Activated CD4-positive, alpha-beta T cell treated with anti-CD3 and anti-CD28 coated beads, Interleukin-2, amount 50 U/mL, for 48 hours (primary cell): ENCODE measurements at places on chromosomes 7 and 10.

DNA sequence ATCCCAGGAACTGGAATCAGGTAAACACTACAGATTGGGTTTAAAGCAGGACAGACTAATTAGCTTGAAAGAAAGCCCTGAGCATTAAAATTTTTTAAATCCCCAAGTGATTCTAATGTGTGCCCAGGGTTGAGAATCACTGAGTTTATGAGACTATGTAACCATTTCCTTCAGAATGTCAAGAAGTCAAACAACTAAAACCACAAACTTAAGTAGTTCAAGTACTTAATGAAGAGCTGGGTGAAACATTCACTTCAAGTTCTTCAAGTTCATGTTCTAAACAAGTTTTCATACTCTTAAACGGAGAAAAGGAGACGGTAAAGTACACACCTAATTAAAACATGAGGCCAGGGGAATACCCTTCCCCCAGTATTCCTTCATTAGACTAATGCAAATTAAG, 28.2 kb upstream of the TLL2 start:
- no peak for DNase-seq

GRCh38 chr7:39678930-39679709, 55.7 kb downstream of the RALA start:
- DNase-seq: no peak

- no peak for DNase-seq
Observed at GRCh38 chr7:20642166-20642565, 26.7 kb downstream of the ABCB5 start.

DNA sequence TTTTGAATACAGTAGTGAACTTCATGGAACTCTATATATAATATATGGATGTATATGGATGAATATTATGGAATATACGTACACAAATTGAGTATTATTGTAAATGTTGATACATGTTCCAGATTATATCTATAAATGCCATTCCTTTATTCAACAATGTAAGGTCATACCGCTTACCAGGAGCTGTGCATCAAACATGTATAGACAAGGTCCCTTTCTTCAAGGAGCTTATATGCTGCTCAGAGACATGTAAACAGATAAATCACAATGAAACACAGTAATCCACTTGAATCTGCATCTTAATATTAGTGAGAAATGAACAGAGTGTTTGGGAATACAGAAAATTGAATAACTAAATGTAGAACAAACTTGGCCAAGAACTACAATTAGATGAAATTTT, 898 bp upstream of the SEM1 start:
- no peak for DNase-seq

DNA sequence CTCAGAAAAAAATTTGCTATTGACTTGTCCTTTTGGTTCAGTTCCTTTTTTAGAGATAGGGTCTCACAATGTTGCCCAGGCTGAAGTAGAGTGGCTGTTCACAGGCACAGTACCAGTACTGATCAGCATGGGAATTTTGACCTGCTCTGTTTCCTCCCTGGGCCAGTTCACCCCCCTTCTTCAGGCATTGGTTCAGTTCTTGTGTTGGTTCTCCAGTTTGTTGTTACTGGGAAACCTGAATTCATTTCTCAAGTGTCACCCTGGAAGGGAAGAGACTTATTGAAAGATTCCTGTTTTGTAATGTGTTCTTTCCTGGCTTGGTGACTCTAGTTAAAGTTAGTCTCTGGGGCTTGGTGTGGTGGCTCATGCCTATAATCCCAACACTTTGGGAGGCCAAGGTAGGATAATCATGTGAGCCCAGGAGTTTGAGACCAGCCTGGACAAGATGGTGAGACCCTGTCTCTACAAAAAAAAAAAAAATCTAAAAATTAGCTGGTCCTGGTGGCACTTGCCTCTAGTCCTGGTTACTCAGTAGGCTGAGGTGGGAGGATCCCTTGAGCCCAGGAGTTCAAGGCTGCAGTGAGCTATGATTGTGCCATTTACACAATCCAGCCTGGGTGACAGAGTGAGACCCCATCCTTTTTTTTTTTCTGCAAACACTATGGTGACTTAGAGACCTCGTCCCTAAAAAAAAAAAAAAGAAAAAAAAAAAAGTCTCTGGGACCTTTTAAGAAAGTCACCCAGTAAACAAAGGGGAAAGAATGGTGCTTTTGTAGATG, 52.7 kb downstream of the CNNM2 start:
- no peak for DNase-seq

DNA sequence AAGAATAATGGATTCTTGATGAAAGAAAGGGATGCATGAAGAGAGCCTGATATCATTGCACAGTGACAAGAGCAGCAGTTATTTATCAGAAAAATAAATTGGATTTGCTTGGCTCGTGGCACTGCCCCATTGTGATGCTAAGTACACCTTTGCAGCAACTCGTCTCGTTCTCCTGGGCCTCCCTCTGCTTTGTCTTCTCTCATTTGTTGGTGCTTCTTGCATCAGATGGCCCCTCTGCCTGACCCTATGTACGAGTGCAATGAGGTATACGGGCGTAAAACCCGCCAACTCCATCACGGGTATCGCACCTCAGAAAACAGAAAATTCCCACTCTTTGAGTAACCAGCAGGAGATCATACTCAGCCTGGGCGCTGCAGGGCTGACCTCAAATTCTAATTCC, 107.2 kb upstream of the C10orf90 start:
- no peak for DNase-seq

- DNase-seq: no peak
Observed at GRCh38 chr7:70480927-70481569, 650.9 kb upstream of the GALNT17 start.

- no peak for DNase-seq
Observed at GRCh38 chr7:128831994-128832879, 2.0 kb downstream of the FLNC start.
